ENCODE measurements at places on chromosomes 5 and 9. TPM values are rescaled to one million over a fixed set of nuclear protein-coding genes. Genes with fewer than 3 reads are reported as not detected.

The IFNA7 gene
- not detected for total RNA-seq

The MEIKIN gene
- not detected for total RNA-seq

DNA sequence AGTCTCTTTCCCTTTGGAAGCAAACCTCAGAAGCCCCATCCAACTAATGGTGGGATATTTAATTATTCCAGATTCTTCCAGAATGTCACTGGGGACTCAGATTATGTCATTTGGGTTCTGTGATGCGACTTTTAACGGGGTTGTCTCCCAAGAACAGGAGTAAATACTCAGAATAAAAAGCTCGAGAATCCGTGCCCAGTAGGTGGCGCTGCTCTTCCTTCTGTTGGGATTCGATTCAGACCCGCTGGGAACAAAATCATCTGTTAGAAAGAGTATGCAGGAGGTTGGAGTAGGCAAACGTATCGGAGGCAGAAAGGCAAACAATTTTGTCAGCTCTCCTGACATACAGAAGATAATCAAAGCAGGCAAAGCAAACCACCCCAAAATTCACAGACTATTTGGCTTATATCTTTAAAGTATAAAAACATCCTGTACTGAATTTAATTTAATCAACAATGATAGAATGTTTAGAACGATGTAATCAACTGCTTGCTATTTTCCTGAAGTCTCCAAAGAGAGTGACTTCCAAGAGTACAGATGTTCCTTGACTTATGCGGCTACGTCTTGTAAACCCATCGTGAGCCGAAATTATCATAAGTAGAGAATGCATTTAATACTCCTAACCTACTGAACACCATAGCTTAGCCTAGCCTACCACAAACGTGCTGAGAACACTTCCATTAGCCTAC, 169.8 kb upstream of the RAI14 start:
- peak; percentile 68 for DNase-seq

DNA sequence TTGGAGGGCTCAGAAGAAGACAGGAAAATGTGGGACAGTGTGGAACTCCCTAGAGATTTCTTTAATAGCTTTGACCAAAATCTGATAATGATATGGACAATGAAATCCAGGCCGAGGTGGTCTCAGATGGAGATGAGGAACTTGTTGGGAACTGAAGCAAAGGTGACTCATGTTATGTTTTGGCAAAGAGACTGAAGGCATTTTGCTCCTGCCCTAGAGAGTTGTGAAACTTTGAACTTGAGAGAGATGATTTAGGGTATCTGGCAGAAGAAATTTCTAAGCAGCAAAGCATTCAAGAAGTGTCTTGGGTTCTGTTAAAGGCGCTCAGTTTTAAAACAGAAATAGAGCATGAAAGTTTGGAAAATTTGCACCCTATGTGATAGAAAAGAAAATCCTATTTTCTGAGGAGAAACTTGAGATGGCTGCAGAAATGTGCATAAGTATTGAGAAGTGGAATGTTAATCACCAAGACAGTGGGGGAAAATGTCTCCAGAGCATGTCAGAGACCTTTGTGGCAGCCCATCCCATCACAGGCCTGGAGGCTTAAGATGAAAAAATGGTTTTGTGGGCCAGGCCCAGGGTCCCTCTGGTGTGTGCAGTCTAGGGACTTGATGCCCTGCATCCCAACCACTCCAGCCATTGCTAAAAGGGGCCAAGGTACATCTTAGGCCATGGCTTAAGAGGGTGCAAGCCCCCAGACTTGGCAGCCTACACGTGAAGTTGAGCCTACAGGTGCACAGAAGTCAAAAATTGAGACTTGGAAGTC, 463.7 kb upstream of the TLE4 start:
- no peak for DNase-seq

DNA sequence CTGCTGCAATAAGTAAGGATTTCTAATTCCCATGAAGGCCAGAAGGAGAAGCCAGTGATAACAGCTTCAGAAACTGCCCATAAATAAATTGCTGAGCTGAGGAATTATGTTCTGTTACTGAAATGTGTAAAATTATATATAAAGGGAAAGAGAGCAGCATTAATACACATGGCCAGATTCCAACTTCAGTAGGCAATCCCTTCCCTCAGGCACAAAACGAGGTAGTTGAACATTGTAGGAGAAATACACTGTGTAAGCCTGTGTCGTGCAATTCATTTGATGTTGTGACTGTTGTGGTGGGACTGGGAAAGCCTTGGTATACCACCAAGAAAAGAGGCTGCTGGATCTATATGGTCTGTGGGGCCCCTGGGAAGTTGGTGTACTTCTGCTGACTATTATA, 192.9 kb downstream of the WDR70 start:
- DNase-seq, result no peak

DNA sequence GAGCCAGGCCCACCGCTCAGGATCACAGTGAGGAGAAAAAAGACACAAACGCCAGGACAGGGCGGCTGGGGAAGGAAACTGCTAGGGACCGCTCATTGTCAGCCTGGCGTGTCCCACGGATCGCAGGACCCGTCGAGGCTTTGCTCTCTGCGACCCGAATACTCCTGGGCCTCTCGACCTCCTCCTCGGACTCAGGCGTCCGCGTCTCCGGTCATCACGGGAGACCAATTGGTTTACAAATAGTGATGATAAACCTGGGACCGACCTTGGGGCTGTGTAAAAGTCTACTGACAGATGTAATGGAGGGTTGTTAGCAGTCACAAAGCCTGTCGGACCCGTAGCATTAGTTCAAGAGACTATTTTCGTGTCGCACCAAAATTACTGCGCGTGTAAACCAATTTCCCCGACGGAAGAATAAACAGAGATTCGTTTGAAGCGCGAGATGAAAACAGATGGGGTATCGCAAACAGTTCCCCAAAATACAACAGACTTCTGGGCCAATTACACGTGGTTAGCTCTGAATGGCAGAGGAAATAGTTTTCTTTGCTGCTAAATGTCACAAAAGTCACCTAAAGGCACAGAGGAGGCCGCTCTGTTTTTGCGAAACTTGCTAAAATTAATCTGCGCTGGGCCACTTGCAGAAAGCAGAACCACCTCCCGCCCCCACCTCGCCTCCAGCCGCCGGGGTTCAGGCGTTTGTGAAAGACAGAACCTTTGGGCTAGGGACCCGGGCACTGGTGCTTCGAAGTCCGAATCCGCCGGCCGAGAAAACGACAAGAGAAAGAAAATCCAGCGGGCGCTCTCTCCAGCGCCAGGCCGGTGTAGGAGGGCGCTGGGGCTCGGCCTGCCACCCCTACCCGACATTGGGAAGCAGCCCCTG, 67.6 kb downstream of the FOXD1 start:
- no peak for DNase-seq

Measured in astrocyte (in vitro differentiated cells and primary cell).